ENCODE measurements at places on chromosomes 6 and 20.

- no peak for DNase-seq
Observed at GRCh38 chr6:166336847-166337246, 5.5 kb downstream of the SFT2D1 start.

DNA sequence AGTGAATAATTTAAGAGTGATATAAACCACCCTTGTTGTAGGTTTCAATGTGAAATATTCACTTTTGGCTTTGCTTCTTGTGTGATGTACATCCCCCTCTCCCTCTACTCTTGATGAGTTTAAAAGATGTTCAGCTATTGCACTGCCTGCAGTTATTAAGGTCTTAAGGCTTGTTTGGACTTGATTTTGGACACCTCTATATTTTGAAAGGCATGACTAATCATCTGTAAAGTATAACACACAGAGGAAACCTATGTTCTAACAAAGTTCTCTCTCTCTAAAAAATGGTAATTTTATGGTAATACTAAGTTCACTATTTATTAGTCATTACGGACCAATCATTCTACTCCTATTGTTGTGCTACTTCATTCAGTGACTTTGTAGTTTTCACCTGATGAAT is 1719.9 kb downstream of the GRIK2 start:
- DNase-seq, result no peak

DNA sequence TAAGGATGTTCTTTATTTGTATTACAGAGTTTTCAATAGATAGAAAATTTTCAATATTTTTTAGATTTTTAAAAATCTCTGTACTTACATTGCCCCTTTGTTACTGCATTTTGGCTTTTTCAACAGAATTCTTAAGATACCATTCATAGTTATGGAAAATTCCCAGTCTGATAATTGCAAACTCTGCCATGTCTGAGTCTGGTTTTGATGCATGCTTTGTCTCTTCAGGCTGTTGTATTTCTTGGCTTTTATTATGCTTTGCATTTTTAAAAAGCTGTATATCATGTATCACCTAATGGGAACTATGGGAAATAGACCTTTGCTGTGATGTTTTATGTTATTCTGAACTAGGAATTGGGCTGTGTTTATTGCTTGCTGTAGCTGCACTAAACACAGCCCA is 898.9 kb upstream of the ADGRB3 start:
- no peak for DNase-seq

- DNase-seq, result no peak
Observed at GRCh38 chr6:15473174-15473573, 189.7 kb downstream of the DTNBP1 start.

DNA sequence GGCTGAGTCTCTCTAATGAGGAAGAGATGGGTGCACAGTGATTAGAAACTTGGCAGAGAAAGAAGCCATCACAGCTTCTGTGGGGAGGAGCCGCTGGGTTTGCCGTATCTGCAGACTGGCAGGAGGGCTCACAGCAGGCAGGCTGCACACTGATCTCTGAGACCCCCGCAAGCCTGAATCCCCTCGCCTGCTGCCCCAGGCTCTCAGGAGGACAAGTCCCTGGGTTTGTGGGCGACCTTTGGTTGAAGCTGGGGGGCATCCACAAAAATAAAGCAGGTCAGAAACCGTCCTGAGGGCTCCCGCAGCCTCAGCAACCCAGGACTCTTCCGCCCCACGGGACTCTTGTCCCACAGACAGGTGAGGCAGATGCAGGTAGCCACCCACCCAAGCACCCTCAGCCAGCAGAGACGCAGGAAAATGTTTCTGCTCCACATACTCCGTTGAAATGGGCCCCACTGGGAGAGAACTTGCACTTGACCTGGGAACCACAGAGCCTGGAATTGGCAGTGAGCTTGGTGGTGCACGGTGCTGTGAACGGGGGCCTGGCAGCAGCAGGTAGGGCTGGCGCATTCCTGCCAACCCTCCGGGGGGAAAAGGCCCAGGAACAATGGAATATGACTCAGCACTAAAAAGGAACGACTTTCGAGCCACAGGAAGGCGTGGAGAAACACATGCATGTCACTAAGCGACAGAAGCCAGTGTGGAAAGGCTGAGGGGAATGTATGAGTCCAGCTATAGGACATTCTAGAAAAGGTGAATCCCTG is 89.9 kb downstream of the YTHDF1 start:
- no peak for DNase-seq
